ENCODE measurements at places on chromosomes 12 and 14. TPM values are rescaled to one million over a fixed set of nuclear protein-coding genes. Genes with fewer than 3 reads are reported as not detected.
A peak's percentile ranks its signal among the peaks of the same experiment; 100 is the strongest.

Gene KRT85
- total RNA-seq = not detected

DNA sequence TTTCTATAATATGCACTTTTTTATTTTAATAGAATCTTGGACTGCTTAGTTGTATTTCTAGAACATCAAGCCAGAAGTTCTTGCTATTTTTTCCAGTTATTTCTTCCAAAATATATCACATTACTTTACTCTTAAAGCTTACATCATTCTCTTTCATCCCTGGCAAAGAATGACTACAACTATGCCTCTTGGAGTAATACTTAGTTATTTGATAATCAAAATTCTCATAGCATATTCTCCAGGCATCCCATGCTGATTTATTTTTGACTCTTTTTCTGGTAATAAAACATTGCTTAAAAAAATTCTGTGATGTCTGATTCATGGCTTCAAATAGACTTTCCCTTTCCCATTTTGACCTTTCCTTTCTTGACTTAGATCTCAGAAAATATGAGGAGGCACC is 118.7 kb upstream of the TSPAN8 start:
- no peak for DNase-seq

- no peak for DNase-seq
Measured at GRCh38 chr14:106831322-106831720, 1304.9 kb downstream of the TMEM121 start.

Gene JPH4
- not detected for total RNA-seq

DNA sequence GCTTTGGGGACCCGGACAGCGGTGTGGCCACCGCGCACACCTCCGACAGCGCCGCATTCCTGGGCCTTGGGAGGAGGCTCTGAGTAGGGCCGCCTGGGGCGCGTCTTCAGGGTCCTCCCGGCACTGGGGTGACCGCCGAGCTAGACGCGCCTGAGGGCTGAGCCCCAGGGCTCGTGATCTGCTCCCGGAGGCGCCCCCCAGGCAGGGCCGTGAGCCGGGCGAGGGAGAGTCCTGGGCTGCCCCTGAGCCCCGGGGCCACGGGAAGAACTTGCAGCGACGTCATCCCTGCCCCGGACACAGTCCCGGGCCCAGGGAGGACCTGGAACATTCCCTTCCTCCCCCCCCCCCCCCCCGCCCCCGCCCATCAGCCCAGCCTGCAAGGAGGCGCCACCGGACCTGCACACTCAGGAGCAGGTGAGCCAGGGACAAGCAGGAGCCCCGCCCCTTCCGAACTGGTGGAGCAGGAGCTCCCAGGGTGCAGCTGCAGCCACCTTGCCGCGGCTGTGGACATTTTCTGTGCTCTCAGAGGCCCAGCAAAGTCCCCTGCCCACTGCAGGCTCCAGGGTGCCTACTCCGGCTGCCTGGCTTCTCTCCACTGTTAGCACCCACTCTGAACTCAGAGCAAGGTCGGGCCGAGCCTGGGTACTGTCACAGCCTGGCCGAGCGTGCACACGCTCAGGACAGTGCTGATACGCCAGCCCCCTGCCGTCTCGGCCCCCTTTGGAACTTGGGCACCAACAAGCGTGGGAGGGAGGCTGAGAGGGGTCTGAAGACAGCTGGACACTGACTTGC is 50.7 kb downstream of the A2M start:
- peak; percentile 57 for DNase-seq

GRCh38 chr12:51379571-51379970 is 11.6 kb downstream of the GALNT6 start:
- DNase-seq = no peak

Gene CCDC197
- total RNA-seq = not detected

- no peak for DNase-seq
Measured at GRCh38 chr14:95258754-95259593, 60.7 kb downstream of the CLMN start.

DNA sequence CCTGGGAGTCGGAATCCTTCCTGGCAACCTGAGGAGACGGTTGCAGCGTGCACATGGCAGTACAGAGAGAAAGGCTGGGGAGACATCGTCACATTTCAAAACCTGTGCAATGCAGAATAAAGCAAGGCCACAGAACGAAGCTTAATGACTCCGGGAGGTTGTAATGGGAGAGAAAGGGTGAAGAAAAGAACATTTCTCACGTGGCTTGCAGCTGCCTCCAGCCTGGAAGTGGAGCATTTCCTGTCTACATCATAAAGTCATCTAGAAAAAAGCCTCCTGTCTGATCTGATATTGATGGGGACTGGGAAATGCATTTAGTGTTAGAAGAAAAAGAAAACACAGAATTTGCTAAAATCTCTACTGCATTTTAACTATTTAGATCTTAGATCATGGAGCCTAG is 209.3 kb downstream of the TMEM132C start:
- DNase-seq = no peak

GRCh38 chr12:55679691-55680090 is 28.0 kb downstream of the ITGA7 start:
- no peak for DNase-seq

- DNase-seq = no peak
Measured at GRCh38 chr14:35632676-35633075, 98.7 kb downstream of the INSM2 start.

Gene GDF3
- not detected for total RNA-seq

All from SJSA1 (cell line).